KBM-7 (cell line): ENCODE measurements at places on chromosomes 4 and X.

- no peak for DNase-seq
Measured at GRCh38 chr4:40395166-40395900, 60.2 kb downstream of the CHRNA9 start.

DNA sequence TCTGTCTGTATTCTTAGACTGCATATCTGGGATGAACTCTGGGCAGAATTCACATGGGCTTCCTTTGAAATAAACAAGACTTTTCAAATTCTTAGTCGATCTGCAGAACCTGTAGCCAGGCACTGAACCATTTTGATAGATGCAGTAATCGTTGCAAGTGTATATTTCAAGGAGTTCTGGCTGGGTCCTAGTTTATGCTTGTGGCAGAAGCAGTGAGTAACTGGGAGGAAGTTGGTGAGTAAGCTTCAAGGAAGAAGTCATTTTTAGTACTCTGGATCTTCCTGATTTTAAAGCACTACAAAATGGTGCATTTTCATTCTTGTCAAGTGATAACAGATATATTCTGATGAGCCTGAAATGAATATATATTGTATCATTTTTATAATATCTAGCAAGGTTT is 9.5 kb downstream of the HPRT1 start:
- peak; percentile 28 for DNase-seq

GRCh38 chr4:76641758-76642157 is 206.7 kb downstream of the SHROOM3 start:
- no peak for DNase-seq

DNA sequence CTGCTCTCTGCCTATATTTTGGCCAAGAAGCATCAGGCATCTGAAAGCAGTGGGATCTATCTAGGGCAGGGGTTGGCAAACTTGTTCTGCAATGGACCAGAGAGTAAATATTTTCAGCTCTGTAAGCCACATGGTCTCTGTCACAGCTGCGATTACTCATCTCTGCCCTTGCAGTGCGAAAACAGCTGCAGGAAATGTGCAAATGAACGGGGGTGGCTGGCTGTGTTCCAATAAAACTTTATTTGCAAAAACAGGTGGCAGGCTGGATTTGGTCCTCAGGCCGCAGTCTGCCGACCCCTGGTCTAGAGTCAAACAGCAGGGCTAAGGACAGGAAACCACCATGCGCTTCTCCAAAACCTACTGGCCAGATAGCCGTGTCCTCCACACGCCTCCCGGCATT is 48.6 kb downstream of the ACOX3 start:
- no peak for DNase-seq

GRCh38 chr4:133151691-133152329 is 2.7 kb downstream of the PCDH10 start:
- no peak for DNase-seq

GRCh38 chr4:146095091-146095690 is 80.3 kb upstream of the LSM6 start:
- peak; percentile 51 for DNase-seq
